ENCODE measurements at places on chromosomes 2 and 18. TPM values are rescaled to one million over a fixed set of nuclear protein-coding genes. Genes with fewer than 3 reads are reported as not detected.

The ALPI gene
- not detected for polyA plus RNA-seq

The MDH1B gene
- 0.91 TPM for polyA plus RNA-seq

DNA sequence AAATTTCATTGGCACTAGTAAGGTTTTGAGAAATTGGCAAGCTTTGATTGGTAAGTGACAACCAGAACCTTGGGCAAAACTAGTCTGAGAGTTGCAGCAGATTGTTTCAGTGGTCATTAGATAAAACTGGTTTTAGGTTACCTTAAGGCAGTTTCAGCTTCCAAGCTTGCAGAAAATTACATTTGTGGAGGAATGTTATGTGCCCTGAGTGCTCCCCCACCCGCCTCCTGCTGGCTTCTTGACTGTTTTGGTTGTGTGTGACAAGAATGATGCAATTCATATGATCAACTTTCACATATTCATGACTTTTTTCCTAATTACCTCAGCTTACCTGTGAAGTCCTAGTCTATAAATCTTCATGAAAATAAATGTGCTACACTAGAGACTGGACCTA lies 599.5 kb upstream of the ZNF804A start:
- no peak for DNase-seq
- H3K27ac ChIP-seq, result no peak overlapping the region
- H3K27me3 ChIP-seq, result no peaks in the 10 kb centered on the region
- H3K4me3 ChIP-seq, result no peak overlapping the region
- H3K4me1 ChIP-seq, result no peaks in the 10 kb centered on the region

DNA sequence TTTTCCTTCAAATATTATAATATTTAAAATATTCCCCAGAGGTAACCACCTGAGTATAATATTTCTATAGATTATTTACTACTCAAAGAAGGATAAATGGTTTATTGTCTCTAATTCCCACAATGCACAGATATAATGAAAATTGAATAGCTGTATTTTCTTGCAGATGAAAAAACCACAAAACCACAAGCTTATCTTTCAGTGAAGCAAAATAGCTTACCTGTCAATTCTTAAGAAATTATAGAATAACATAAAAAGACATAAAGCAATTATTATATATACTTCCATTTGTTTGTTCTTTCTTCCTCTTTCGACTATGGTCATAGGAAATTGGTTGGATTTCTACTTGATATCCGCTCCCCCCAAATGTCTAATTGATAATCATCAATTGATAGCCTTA lies 98.8 kb downstream of the BARD1 start:
- H3K4me1 ChIP-seq, result no peaks in the 10 kb centered on the region
- no peaks in the 10 kb centered on the region for H3K27me3 ChIP-seq
- H3K27ac ChIP-seq, result no peak overlapping the region
- no peaks in the 10 kb centered on the region for H3K36me3 ChIP-seq
